ENCODE measurements at places on chromosomes 7 and 10. TPM values are rescaled to one million over a fixed set of nuclear protein-coding genes. Genes with fewer than 3 reads are reported as not detected.

MRPS17 gene
- total RNA-seq = 20.4 TPM

OR9A2 gene
- not detected for total RNA-seq

CADPS2 gene
- 14.6 TPM for total RNA-seq

WEE2 gene
- not detected for total RNA-seq

SMKR1 gene
- total RNA-seq = 3.6 TPM

TMEM270 gene
- total RNA-seq = 0.93 TPM

PTPN20 gene
- not detected for total RNA-seq

DENND2A gene
- 8.3 TPM for total RNA-seq

ZKSCAN1 gene
- 23.1 TPM for total RNA-seq

All from A375 (cell line).